ENCODE measurements at places on chromosomes 2 and 18. TPM values are rescaled to one million over a fixed set of nuclear protein-coding genes. Genes with fewer than 3 reads are reported as not detected.

- DNase-seq: no peak
Observed at GRCh38 chr2:64779117-64779690, 125.5 kb upstream of the SERTAD2 start.

DNA sequence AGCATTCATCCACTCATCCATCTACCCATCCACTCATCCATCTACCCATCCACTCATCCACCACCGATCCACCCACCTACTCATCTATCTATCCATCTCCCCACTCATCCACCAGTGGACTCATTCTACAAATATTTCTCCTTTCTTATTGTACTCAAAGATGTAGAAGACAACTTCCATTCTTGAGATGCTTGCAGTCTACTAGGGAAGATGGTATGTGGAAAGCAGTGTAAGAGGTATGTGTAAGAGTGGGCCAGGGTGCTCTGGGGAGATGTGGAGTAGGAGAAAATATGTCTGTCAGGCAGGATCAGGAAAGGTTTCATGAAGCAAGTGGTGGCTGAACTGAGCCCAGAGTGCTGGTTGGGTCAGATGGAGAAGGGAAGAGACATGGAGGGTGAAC, 150.8 kb downstream of the CELF4 start:
- DNase-seq: no peak

- no peak for DNase-seq
Observed at GRCh38 chr18:5413447-5413846, 117.9 kb upstream of the ZBTB14 start.

DNA sequence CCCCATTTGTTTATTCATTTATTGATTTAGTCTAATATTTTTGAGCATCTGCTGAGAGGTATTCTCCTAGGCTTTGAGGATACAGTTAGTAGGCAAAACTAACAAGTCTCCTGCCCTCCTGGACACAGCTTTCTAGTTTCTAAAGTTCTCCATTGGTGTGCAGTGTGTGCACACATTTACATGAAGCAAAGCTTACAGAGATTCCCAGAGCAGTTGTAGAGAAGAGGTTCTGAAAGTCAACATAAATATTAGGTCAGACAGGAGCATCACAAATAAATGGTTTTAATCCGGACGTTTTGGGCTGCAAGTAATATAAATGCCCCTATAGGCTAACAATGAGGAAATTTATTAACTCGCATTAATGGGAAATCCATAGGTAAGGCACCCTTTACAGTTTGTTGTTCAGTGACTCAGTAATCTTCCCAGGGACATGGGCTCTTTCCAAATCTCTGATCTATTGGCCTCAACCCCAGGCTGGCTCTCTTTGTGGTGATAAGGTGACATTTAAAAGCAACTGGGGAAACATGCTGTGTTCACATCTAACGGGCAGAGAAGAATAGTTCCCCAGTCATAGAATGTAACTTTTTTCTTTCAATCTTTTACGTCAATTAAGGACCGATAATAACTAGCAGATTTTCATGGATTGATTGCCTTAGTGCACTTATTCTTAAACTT, 407.2 kb downstream of the PTPRM start:
- DNase-seq: no peak

DNA sequence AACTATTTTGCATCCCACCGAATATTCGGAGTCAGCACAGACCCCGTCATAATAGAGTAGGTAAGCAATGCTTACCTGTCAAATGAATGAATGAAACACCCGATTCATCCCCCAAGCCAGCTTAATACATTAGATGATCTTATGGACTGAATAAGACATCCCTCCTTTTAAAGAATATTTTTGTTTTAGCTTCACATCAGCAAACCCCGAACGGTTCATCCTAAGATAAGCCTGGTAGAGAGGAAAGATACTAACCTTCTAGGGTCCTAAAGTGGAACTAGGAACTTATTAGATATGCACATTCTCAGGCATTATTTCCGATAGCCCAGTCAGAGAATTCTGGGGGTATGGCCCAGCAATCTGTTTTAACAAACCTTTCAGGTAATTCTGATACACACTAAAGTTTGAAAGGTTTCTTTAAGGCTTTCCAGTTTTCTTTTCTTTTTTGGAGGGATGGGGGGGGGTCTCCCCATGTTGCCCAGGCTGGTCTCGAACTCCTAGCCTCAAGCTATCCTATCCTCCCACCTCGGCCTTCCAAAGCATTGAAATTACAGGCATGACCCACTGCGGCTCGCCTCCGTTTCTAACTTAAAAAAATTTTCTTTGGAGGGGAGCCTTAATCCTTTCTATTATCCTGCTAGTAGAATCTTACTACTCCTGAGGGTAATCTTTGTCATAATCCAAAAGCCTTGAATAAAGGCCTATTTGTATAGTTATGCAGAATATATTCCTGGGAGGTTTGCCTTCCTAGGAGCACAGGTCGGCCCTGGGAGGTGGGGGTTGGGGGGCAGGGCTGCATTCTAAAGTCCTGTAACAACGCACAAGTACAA, 1.0 kb upstream of the ACTR3 start:
- DNase-seq: no peak

- no peak for DNase-seq
Observed at GRCh38 chr2:163455815-163456214, 280.0 kb downstream of the FIGN start.

- DNase-seq: no peak
Observed at GRCh38 chr2:107078584-107078983, 192.6 kb upstream of the ST6GAL2 start.

DNA sequence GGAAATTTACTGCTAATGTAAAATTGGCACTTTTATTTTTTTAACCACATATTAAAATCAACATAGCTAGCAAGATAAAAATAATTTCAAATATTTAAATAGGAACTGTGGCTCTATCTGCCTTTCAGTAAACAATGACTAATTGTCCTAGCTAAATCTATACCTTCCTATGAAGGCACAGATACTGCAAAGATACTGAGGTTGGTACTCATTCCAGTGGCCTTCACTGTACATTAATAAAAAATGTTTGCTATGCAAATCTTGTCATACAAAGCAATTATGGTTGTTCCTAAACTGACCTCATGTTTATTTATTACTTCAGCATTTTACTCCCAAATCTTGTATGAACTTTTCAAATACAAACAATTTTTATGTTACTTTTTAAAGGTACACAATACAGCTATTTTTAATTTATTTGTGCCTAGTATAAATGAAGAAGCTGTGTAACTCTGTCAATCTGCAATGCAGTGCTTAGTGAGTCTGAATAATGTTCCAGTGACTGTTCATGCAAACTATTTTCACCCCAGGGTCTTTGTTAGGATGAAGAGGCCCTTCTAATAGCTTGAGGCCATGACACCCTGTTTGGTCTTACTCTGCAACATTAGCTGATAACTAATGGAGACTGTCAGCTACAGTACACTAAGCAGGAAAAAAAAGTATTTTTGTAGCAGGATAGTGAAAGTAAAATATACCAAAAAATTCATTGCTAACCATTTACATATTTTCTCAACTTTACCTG, 9.3 kb upstream of the ERBB4 start:
- no peak for DNase-seq

The AQP12B gene
- total RNA-seq: not detected

The FAM237A gene
- not detected for total RNA-seq

The PROC gene
- 0.25 TPM for total RNA-seq

The TMEM247 gene
- total RNA-seq: not detected

The C2orf72 gene
- 2.4 TPM for total RNA-seq

The OTX1 gene
- 7.9 TPM for total RNA-seq

The LRRC30 gene
- total RNA-seq: not detected

The FOXI3 gene
- total RNA-seq: 0.51 TPM

The CROCC2 gene
- not detected for total RNA-seq

The METAP1D gene
- total RNA-seq: 8.2 TPM
